ENCODE measurements at places on chromosomes 5 and 9.

- DNase-seq = no peak
Measured at GRCh38 chr5:64569858-64570257, 64.0 kb downstream of the RGS7BP start.

- DNase-seq = no peak
Measured at GRCh38 chr5:16585041-16585667, 31.6 kb downstream of the RETREG1 start.

GRCh38 chr5:75612226-75612569 is 945 bp downstream of the ANKDD1B start:
- no peak for DNase-seq

GRCh38 chr5:131180407-131180806 is 9.7 kb downstream of the LYRM7 start:
- no peak for DNase-seq

DNA sequence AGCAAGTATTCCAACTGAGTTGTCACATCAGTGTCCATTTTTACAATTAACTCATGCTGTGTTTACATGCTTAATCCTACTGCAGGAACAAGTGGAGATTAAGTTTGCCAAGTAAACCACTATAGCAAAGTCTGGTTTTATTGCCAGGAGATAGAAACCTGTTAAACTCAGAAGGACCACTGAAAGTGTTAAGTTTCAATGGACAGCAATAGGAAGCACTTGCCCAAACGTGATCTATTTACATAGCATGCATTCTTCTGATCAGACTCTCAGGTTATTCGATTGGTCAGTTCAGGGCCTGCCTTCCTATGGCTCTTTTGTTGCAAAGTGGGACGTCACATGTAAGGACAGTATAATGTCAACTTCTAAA is 28.0 kb upstream of the IFNK start:
- no peak for DNase-seq

DNA sequence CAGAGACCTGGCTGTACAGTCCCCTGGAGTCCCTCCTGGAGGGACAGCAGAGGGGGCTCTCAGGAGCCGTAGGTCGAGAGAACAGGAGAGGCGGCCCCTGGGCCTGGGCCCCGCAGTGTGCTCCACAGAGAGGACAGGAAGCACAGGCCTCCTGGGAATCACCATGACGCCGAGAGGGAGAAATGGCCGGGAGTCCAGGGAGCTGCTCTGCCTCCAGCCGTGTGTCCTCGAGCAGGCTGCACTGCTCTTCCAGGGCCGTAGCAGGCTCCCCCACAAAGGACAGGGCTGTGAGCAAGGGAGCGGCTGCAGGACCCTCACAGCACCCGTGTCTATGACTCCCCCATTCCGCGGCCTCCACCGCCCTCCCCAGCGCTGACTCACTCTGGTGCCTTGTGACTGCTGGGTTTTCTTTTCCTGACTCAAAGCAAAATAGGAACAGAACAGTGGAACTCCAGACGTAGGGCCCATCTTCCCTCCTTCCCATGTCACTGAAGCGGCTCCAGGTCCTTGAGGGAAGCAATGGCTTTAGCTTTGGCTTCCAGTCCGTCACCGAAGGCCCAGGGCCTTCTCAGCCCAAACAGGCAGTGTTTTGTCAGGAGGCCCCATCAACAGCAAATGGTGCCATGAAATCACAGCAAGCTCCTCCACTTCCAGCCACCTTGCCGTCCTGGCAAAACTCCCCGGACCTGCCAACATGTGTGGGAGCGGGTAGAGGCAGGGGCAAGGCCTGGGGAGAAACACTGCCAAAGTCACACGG is 114.2 kb downstream of the LHFPL2 start:
- no peak for DNase-seq
